ENCODE measurements at places on chromosomes 16 and 17.

- DNase-seq = no peak
- no peaks in the 10 kb centered on the region for H3K27me3 ChIP-seq
- no peak overlapping the region for H3K4me3 ChIP-seq
- H3K4me1 ChIP-seq = peaks cover under 1% of the 10 kb centered on the region
Observed at GRCh38 chr17:20095336-20096080, 86.3 kb downstream of the SPECC1 start.

DNA sequence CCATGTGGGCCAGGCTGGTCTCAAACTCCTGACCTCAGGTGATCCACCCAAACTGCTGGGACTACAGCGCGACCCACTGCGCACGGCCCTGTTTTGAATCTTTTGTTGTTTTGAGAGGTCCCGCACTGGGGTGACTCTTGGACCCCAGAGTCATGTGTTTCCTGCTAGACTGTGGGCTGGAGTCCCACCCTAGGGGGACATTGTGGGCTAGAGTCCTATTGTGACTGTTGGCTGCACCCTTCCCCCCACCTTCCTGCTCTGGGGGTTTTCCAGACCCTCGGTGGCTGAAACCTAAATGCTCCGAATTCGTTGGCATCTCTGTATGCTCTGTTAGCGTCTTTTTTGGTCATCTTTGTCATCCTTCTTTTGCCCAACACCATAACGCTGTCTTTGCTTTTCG, 16.0 kb downstream of the NUPR1 start:
- H3K36me3 ChIP-seq = no peaks in the 10 kb centered on the region
- no peak overlapping the region for H3K4me3 ChIP-seq
- no peak for DNase-seq
- H3K27me3 ChIP-seq = peaks cover 6% of the 10 kb centered on the region
- no peak overlapping the region for H3K27ac ChIP-seq
- peaks cover 3% of the 10 kb centered on the region for H3K4me1 ChIP-seq

GRCh38 chr16:88144028-88144511, 192.8 kb downstream of the BANP start:
- no peak overlapping the region for H3K4me3 ChIP-seq
- H3K4me1 ChIP-seq = no peaks in the 10 kb centered on the region
- H3K27me3 ChIP-seq = no peaks in the 10 kb centered on the region

DNA sequence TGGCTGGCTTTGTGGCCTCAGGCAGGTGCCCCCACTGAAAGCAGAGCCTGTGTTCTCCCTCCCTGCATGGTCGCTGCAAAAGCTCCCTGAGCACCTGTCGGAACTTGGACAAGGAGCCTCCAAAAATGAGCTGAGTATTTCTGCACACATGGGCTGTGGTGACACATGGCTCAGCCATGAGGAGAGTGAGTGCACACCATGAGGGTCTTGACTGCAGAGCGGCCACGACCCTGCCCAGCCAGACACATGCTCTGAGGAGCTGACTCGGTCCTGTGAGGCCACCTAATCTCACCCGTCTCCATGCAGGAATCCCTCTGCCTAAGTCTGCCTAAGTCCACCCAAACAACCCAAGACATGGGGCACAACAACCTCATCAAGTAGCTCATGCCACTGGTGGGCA, 128.9 kb downstream of the DYNLRB2 start:
- no peaks in the 10 kb centered on the region for H3K27me3 ChIP-seq
- no peak for DNase-seq
- peaks cover 6% of the 10 kb centered on the region for H3K4me1 ChIP-seq
- no peak overlapping the region for H3K27ac ChIP-seq
- peaks cover 10% of the 10 kb centered on the region for H3K36me3 ChIP-seq

DNA sequence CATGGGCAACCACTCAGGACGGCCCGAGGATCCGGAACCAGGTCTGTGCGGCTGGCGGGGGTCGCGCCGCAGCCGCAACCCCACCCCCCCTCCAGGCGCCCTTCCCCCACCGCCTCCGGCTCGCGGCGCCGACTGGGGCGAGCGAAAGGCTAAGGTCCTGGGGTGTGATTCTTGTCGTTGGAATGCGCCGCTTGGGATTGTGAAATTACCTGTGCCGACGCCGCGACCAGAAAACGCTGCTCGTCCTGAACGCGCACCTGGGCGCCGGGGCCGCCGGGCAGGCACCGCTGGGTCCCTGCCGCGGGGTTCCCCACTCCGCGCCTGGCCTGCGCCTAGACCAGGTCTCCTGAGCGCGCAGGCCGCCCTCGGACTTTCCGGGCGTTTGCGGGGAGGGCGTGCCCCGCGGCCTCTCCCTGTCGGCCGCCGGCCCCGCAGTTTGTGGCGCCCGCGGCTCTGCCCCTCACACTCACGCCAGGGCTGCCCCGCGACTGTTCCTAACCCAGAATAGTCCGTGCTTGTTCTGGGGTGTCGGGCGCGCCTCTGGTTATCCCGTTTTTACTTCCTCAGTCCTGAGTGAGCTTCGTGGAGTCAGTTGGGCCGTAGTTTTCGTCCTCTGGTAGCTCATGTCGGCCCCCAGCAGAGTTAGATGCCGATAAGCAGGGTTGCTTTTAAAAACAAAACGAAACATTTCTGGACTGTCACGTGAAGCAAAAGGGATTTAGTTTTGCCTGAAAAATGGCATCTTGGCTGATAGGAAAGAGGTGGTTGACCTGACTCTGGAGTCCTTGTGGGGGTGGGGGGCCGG, 147.2 kb downstream of the SPECC1 start:
- H3K27ac ChIP-seq = peak overlapping the region; percentile 27
- peaks cover 4% of the 10 kb centered on the region for H3K4me1 ChIP-seq
- H3K36me3 ChIP-seq = no peaks in the 10 kb centered on the region
- peak; percentile 15 for DNase-seq

GRCh38 chr17:35716897-35717465, 14.5 kb upstream of the RASL10B start:
- H3K27ac ChIP-seq = no peak overlapping the region
- peaks cover 27% of the 10 kb centered on the region for H3K36me3 ChIP-seq
- no peaks in the 10 kb centered on the region for H3K27me3 ChIP-seq
- no peak for DNase-seq
- no peak overlapping the region for H3K4me3 ChIP-seq

DNA sequence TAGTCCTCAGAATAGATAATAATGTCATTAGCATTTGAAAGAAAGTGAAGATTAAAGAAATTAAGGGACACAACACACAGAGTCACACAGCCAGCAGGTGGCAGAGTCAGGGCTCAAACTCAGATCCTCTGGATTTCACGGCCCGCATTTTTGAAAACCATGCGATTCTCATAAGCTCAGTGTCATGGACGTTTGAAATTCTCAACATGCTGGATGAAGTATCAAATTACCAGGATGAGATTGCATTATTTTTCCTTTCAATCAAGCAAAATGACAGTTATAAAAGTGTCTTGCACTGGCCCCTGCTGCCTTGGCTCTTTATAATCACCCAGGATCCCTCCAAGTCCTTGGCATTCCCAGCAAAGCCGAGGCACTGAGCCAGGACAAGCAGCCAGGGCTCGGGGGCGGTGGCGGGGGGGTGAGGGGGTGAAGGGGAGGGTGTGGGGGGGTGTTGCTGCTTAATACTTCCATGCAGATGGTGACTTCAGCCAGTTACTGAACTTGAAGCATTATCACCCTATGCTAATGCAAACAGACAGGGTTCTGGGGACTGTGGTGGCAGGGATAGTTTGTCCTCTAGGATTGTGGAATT, 6.6 kb upstream of the BMERB1 start:
- DNase-seq = peak; percentile 36
- H3K27me3 ChIP-seq = peaks cover 9% of the 10 kb centered on the region
- no peaks in the 10 kb centered on the region for H3K4me1 ChIP-seq
- H3K4me3 ChIP-seq = no peak overlapping the region
- H3K36me3 ChIP-seq = no peaks in the 10 kb centered on the region

- no peaks in the 10 kb centered on the region for H3K27me3 ChIP-seq
- no peaks in the 10 kb centered on the region for H3K36me3 ChIP-seq
- H3K4me1 ChIP-seq = no peaks in the 10 kb centered on the region
- H3K4me3 ChIP-seq = no peak overlapping the region
Observed at GRCh38 chr16:83669456-83669855, 138.3 kb upstream of the HSBP1 start.

DNA sequence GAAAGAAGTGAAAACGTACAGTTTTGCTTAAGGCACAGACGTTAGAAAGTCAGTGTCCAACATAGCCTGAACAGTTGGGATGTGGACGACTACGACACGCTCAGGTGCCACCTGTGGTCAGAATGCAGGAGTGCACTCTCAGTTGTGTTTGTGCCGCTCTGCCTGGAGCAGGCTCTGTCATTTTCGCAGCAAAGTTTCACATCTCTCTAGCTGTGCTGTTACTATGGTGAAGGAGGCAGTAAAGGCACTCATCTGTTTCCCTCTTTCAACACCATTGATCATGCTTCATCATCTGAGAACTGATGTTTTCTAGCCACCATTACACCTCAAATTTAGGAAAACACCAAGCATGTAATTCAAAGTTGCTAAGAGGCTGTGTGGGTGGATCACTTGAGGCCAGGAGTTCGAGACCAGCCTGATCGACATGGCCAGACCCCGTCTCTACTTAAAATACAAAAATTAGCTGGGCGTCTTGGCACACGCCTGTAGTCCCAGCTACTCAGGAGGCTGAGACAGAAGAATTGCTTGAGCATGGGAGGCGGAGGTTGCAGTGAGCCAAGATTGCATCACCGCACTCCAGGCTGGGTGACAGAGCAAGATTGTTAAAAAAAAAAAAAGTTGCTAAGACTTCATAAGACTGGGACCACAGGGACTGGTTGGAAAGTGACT, 44.9 kb upstream of the DNAJA2 start:
- H3K4me1 ChIP-seq = peaks cover 16% of the 10 kb centered on the region
- no peak overlapping the region for H3K27ac ChIP-seq
- DNase-seq = no peak
- no peaks in the 10 kb centered on the region for H3K27me3 ChIP-seq
- H3K36me3 ChIP-seq = no peaks in the 10 kb centered on the region

GRCh38 chr17:77723071-77723908, 235.2 kb upstream of the TNRC6C start:
- no peaks in the 10 kb centered on the region for H3K36me3 ChIP-seq
- H3K4me3 ChIP-seq = no peak overlapping the region
- H3K27me3 ChIP-seq = peaks cover 3% of the 10 kb centered on the region
- no peak overlapping the region for H3K27ac ChIP-seq

DNA sequence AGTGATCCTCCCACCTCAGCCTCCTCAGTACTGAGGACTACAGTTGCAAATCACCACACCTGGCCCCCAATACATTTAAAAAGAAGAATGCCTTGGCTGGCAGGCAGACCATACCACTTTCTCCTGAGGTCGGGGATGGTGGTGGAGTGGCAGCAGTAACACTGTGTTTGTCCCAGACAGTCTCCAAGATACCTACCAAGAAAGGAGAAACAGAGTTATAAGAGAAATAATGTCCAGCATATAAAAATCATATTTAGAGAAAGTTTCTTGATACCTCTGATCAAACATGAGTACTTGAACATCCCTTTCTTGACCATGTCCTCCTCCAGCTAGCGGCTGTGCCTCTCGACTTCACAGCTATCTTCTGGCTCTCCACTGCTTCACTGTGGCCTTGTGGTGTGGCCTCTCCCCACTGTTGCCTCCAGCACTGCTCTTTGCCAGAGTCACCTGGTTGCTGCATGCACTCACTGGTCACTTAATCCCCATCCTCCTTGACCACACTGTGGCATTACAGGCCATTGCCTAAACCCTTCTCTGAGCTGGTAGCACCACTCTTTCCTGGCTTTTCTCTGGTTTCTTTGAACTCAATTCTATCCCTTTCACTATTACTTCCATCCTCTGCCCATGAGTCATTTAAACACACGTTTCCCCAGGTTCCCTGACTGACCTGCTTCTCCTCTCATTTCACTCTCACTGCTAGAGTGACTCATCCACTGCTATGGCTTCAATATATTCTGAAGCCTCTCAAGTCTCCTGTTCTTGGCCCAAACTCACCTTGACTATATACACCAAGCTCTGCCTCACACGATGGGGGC, 45.2 kb downstream of the XPO6 start:
- H3K27me3 ChIP-seq = no peaks in the 10 kb centered on the region
- H3K27ac ChIP-seq = peak overlapping the region; percentile 72
- peaks cover 69% of the 10 kb centered on the region for H3K36me3 ChIP-seq
- DNase-seq = peak; percentile 44
- H3K4me3 ChIP-seq = no peak overlapping the region

DNA sequence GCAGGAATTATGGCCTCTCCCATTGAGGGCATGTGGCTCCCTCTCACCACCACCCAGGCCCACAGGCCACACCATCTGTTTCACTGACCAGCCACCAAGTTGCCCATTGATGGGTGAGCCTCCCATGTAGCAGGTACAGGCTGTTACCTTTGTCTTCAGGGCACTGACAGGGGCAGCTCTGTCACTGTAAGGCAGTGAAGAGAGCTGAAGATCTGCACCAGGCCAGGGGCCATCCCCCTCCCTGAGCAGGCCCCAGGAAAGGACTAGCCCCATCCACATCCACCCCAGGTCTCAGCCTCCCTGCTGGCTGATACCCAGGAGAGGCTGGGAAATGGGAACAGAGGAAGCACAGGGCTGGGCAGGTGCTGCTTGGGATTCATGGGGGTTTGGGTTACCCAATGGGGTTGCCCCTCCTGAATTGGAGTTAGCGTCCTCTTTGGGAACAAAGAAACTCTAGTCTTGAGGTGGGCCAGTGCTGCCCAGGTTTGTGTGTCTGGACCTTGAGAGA, 1691.4 kb downstream of the TP53TG3F start:
- H3K27me3 ChIP-seq = no peaks in the 10 kb centered on the region
- H3K27ac ChIP-seq = no peak overlapping the region
- no peaks in the 10 kb centered on the region for H3K4me1 ChIP-seq
- H3K36me3 ChIP-seq = no peaks in the 10 kb centered on the region

DNA sequence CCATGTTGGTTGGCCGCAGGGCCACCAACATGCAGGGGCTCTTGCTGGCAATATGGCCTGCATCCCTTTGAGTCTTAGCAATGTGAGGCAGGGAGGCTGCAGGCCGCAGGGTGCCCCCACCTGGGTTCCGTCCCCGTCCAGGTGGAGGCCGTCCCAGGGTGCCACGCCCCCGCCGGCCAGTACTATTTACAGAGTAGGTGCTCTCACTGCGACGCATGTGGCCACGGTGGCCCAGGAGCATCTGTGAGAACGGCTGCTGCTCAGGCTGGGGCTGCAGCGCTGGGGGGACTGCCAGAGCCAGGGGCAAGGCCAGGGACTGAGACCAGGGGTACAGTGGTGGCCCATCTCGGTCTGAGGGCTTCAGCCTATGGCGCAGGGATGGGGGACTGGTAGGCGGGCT, 3.6 kb downstream of the MATCAP1 start:
- no peak for DNase-seq
- H3K4me3 ChIP-seq = no peak overlapping the region
- peaks cover 25% of the 10 kb centered on the region for H3K4me1 ChIP-seq
- H3K27ac ChIP-seq = no peak overlapping the region
- H3K27me3 ChIP-seq = peaks cover 5% of the 10 kb centered on the region

- no peaks in the 10 kb centered on the region for H3K36me3 ChIP-seq
- DNase-seq = no peak
- H3K4me3 ChIP-seq = no peak overlapping the region
- H3K27me3 ChIP-seq = no peaks in the 10 kb centered on the region
- H3K27ac ChIP-seq = no peak overlapping the region
Observed at GRCh38 chr16:66904846-66905632, 13.6 kb downstream of the CDH16 start.

- H3K36me3 ChIP-seq = no peaks in the 10 kb centered on the region
- no peak for DNase-seq
- no peaks in the 10 kb centered on the region for H3K27me3 ChIP-seq
Observed at GRCh38 chr16:35195864-35196216, 1736.4 kb downstream of the TP53TG3F start.
